Suppressor macrophage treated with lipopolysaccharide for 4 hours (primary cell): ENCODE measurements at places on chromosomes 11 and 22.
A peak's percentile ranks its signal among the peaks of the same experiment; 100 is the strongest.

- no peak for DNase-seq
These were observed 21.7 kb downstream of the CCDC81 start for GRCh38 chr11:86396396-86396795.

GRCh38 chr11:78040691-78041379 is 17.8 kb upstream of the KCTD14 start:
- DNase-seq: no peak

GRCh38 chr11:115304774-115305472 is 199.3 kb downstream of the CADM1 start:
- DNase-seq: no peak

DNA sequence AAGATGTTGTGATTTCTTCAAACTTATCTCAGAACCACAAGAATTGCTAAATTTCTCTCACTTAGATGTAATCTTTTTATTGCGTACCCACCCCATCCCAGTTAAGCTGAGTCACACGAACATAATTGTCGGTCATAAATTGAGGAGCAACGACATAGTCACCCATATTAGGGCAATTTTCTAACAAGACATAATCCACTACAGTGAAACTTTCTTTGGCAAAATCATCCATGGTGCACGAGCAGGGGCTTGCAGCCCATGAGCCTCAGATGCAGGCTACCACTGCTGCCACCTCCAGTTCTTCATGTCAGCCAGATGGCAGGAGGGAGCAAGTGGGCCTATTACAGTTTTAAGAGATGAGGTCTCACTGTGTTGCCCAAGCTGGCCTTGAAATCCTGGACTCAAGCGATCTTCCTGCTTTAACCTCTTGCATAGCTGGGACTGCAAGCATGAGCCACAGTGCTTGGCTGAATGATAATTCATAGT is 70.3 kb upstream of the GRK2 start:
- peak; percentile 45 for DNase-seq

DNA sequence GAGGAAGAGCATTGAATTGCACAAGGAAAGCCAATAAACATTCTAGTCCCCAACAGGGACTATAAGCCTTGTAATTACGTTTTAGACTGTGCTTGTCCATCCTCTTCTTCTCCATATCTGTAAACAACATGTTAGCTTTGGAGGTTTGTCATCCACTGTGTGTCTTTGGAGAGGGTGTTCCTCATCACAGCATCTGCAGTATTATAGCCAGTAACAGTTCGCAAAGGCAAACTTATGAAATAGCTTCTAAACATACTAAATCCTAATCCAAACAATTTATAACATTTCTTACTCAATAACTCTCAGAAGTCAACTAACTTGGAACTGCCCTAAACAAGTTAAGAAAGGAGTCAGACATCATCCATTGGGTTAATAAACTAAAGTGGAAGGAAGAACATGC is 10.3 kb upstream of the BDNF start:
- DNase-seq: no peak

DNA sequence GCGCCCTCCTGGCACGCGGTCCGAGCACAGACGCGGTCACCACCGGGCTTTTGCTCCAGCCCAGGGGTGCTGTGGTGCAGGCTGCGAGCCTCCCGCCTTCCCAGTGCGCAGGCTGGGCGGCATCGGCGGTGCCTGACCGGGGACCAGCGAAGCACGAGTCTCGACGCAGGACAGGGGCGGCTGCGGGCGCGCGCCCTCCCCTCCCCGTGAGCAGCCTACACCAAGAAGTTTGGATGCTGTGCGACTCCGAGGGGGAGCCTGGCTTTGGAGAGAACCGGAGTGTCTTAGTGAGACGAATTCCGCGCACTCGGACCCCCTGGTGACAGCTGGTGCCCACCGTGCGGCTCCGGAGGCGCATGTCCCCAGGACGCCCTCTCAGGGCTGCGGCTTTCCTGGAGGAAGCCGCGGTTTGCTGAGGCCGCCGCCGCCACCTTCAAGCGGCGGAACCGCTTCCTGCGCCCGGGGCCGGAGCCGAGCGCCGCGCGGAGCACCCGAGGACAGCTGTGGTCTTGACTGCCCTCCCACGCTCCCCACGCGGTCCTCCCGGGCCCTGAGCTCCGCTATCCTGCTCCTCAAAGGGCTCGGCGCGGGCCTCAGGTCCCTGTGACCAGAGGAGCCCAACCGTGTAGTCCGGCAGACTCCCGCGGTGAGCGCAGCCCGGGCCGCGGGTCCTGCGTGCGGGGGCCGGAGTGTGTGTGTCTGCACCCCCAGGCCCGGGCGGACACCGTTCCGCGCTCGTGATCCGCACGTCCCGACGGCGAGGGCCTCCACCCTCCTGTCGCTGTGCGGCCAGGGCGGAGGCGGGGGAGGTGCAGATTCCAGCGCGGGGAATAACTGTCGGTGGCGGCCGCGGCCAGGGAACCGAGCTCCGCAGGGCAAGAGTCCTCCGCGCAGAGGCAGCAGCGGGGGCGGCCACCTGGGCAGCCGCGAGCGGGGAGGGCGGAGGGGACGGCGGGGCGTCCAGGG is 1.7 kb downstream of the FGF3 start:
- DNase-seq: no peak
